Muscle of arm (tissue), 14 donors: ENCODE measurements at places on chromosomes 16 and 17. TPM values are rescaled to one million over a fixed set of nuclear protein-coding genes. Genes with fewer than 3 reads are reported as not detected.
A peak's percentile ranks its signal among the peaks of the same experiment; 100 is the strongest.

DNA sequence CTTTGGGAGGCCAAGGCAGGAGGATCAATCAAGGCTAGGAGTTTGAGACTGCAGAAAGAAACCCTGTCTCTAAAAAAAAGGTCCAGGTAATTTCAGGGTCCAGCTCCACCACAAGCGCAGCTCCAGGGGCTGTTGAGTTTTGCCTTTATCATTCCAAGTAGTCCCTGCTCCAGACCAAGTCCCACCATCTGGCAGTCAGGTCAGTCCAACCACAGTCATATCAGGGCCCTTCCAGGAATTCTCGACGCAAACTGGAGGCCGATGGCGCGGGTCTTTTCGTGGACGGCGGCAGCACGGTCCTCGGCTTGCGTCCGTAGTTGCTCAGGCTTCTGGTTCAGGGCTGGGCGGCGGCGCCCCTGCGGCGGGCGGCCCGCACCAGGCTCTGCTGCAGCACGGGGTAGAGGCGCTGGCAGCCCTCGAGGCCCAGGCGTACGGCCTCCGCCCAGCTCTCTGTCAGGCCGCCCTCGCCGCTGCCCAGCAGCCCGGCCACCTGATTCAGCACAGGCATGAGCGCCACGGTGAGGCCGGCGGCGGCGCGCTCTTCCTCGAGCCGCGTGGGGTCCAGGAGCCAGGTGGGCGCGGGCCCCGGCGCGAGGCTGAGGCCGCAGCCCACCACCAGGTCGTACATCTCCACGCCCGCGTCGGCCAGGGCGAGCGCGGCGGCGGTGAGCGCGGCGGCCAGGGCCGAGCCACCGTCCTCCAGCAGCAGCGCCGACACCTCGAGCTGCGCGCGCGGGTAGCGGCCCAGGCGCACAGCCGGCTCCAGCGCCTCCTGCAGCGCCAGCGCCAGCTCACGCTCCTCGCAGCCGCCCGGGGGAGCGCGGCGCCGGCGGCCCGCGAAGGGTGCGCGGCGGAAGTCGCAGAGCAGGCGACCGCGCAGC is 752 bp downstream of the EXOSC6 start:
- no peak for DNase-seq

GRCh38 chr17:39271546-39271945 is 45.8 kb upstream of the STAC2 start:
- no peak for DNase-seq

DNA sequence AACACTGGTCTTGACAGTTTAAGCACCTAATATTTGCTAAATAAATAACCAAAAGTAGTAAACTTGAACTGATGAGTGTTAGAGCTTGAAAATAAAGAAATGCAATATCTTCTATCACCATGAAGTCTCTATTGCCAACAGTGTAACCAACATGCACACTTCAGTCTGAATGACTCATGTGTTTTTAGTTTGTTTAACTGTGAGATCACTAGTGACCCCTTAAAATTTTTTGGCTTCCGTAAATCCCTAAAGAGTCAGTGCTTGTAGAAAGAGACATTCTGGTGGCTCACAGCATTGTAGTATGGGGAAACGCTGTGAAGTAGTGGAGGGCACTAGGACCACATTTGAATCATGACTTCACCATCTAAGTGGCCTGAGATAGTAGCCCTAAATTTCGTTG is 341.1 kb downstream of the PMP22 start:
- no peak for DNase-seq

GRCh38 chr17:8046306-8046928 is 7.6 kb downstream of the ALOX15B start:
- no peak for DNase-seq

The CCL5 gene
- 1.9 TPM for polyA plus RNA-seq

DNA sequence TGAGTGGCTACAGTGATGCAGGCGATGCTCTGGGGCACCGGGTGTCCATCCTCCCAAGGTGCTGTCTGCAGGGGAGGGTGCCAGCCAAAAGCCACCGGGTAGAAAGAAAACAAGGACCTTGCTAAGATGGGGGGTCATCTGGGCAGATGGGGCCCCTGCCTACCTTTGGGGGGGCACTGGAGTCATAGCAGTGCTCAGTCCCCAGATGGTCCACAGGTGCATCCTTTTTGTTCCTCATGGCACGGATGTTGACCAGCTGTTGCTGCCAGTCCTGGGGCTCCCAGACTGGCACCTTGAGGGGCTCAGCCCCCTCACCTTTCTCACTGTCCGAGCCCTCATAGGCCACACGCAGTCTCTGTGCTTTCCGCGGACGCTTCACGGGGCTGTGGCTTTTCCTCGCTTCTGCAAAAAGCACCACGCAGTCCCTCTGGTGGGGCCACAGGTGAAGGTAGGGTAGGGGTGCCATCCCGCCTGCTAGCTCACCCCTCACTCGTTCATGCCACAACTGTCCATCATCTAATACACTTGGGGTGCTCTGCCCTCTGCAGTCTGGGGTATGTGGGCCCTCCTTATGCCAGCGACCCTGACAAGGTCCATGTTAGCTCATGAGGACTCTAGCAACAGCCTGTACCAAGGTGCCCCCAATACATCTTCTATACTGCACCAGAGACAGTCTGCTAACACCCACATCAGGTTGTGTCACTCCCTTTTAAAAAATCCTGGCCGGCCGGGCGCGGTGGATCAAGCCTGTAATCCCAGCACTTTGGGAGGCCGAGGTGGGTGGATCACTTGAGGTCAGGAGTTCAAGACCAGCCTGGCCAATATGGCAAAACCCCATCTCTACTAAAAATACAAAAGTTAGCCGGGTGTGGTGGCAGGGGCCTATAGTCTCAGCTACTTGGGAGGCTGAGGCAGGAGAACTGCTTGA is 1.4 kb downstream of the NTHL1 start:
- no peak for DNase-seq

- DNase-seq: no peak
Measured at GRCh38 chr16:74888232-74888862, 96.6 kb downstream of the WDR59 start.

- DNase-seq: peak; percentile 71
Measured at GRCh38 chr17:17075125-17075781, 33.0 kb downstream of the MPRIP start.

The LRRC75A gene
- polyA plus RNA-seq: 5.3 TPM

- no peak for DNase-seq
Measured at GRCh38 chr17:33287096-33287725, 5.9 kb downstream of the ASIC2 start.

DNA sequence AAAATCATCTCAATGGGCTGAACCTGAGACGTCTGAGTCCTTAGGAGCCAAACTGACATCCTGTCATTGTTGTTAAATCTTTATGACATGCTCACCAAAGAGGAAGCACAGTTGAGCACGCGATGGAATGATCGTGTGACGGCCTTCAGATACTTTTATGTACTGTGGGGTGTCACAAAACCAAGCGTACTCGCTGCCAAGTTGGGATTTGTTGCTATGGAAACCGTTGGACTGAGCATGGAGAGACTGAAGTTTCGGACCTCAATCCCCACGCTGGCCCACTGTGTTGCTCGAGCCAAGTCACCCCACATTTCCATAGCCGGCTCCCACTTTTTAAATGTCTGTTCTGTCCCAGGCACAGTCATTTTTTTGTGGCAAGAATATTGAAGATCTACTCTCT is 222.8 kb upstream of the SDK2 start:
- no peak for DNase-seq

The G6PC1 gene
- 0.16 TPM for polyA plus RNA-seq
